ENCODE measurements at places on chromosomes 12 and 14.

GRCh38 chr12:3016191-3016590 is 57.0 kb downstream of the TEAD4 start:
- DNase-seq, result no peak

DNA sequence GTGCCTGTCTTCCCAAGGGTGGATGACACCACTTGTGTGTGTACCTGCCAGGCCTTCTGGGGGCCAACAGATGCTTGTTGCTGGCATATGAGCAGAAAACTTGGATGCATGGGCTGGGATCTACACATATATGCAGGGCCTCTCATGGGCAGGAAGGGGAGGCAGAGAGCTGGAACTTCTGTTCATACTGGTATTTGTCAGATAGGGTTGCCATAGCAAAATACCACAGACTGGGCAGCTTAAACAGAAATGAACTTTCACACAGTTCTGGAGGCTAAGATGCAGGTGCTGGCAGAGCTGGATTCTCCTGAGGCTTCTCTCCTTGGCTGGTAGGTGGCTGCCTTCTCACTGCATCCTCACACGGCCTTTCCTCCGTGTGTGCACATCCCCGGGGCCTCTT is 121.8 kb downstream of the SUDS3 start:
- DNase-seq, result no peak

- no peak for DNase-seq
Observed at GRCh38 chr12:68324531-68324930, 7.6 kb downstream of the MDM1 start.

DNA sequence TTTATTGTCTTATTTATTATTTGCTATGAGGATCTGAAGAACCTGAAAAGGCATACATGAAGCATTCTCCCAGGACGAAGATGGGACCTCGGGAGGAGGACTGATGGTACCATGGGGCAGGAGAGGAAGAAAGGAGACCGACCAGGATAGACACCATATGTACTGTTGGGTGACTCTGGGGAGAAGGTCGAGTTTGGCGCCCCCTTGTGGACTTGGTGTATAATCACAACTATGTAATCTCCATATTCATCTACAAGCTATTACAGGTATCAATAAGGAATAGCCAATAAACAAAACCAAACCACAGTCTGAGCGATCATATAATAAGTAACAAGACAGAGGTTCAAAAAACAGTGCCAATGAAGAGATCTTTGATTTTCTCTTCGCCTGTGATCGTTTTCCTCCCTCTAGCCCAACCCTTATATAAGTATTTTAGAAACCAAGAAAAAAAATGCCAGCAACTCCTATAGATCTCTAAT is 139.1 kb downstream of the SPTSSA start:
- peak; percentile 37 for DNase-seq

DNA sequence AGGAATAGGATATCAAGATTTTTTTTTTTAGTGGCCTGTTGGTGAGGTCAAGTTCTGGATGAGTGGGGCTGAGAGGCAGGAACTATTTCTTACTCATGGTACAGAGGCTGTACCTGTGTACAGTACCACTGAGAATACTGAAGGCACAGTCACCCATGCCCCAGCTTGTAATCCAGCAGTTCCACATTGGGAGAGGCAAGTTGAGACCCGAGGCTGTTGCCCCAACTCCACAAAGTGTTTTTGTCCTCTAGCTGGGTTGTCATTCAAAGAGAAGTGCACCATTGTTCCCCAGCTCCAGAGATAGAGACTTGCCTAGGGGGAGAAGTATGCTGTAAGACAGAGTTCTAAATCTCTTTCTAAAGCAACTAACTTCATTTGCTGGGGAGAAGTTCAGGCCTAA is 38.7 kb downstream of the ARID2 start:
- DNase-seq, result no peak

All from activated B cell treated with CpG ODN at 0.5 μM for 24 hours (primary cell).